Natural killer cell (primary cell): ENCODE measurements at places on chromosomes 13 and 19. TPM values are rescaled to one million over a fixed set of nuclear protein-coding genes. Genes with fewer than 3 reads are reported as not detected.

DNA sequence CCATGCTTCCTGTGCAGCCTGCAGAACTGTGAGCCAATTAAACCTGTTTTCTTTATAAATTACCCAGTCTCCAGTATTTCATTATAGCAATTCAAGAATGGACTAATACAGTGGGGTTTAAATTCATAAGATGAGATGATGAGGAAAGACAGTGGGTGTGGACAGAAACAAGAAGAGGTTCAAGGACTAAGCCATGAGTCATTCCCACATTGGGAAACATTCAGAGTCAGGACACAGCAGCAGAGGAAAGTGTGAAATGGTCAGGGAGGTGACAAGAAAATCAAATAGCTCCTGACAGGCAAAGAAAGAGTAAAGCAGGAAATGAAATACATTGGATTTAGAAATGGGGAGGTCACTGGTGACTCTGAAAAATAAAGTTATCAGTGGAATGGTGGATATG, 9.1 kb downstream of the ZNF841 start:
- DNase-seq: no peak

GRCh38 chr13:51887468-51887867, 25.7 kb downstream of the CCDC70 start:
- no peak for DNase-seq

GRCh38 chr13:102227741-102228140, 174.1 kb downstream of the FGF14 start:
- DNase-seq: no peak

DNA sequence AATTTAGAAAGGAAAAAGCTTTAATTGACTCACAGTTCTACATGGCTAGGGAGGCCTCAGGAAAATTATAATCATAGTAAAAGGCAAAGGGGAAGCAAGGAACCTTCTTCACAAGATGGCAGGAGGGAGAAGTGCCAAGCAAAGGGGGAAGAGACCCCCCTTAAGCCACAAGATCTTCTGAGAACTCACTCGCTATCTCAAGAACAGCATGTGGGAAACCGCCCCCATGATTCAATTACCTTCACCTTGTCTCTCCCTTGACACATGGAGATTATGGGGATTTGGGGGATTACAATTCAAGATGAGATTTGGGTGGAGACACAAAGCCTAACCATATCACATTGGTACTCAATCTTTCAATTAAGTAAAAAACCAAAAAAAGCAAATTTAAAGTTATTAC, 1778.7 kb upstream of the MIR17HG start:
- no peak for DNase-seq

DNA sequence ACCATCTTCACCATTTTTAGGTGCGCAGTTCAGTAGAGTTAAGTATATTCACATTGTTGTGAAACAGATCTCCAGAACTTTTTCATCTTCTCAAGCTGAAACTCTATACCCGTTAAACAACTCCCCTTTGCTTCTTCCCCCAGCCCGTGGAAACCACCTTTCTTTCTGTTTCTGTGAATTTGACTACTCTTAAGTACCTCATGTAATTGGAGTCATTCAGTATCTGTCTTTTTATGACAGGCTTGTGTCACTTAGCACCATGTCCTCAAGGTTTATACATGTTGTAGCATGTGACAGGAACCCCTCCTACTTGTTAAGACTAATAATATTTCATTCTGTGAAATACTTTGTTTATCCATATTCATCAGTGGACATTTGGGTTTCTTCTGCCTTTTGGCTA, 52.8 kb downstream of the TNFRSF19 start:
- no peak for DNase-seq

NEK5 gene
- total RNA-seq: 0.13 TPM
